K562 (cell line): ENCODE measurements at places on chromosomes 3 and 15. TPM values are rescaled to one million over a fixed set of nuclear protein-coding genes. Genes with fewer than 3 reads are reported as not detected.

DNA sequence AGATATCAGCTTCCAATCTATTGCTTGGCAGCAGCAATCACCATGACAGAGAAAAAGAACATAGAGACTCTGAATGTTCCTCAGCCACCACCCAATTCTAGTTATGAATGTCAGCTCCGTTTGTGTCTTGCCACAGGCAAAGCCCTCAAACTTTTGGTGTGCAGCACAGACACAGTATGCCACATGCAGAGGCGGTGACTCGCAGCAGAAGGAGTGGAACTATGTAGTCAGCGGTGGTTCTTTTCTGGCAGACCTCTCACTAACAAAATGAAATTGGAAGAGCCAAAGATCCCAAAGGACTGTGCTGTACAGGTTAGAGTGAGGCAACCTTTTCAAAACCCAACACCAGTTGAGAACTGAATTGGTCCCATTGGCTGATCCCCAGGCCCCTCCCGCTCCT lies 220.9 kb downstream of the SLC9A9 start:
- H3K27ac ChIP-seq: no peak overlapping the region
- H3K27me3 ChIP-seq: no peaks in the 10 kb centered on the region
- no peaks in the 10 kb centered on the region for H3K4me1 ChIP-seq
- no peaks in the 10 kb centered on the region for H3K36me3 ChIP-seq
- no peak for DNase-seq

GRCh38 chr15:95591886-95592285 lies 738.6 kb upstream of the NR2F2 start:
- no peak overlapping the region for H3K27ac ChIP-seq
- no peaks in the 10 kb centered on the region for H3K4me1 ChIP-seq
- H3K27me3 ChIP-seq: no peaks in the 10 kb centered on the region
- DNase-seq: no peak

Gene PP2D1
- total RNA-seq: not detected in 2 replicates

DNA sequence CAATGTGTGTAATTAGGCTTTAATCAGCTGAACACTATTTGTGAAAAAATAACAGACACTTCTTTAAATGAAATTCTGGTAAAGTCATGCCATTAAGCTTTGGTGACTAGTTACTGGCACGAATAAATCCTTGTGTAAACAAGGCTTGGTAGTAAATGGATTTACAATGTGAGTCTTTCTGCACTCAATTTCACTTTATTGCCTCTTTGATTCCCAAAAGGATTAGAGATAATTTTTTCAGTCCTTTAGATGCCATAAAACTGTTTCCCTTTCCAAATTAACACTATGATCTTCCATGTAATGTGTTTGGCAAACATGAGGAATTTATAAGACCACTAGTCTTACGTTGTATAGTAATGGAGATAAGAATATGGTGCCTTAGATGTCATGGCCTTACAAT lies 339.5 kb upstream of the DNAJC19 start:
- no peak overlapping the region for H3K27ac ChIP-seq
- H3K4me1 ChIP-seq: no peaks in the 10 kb centered on the region
- DNase-seq: no peak
- H3K4me3 ChIP-seq: no peak overlapping the region
- H3K27me3 ChIP-seq: no peaks in the 10 kb centered on the region
- H3K36me3 ChIP-seq: no peaks in the 10 kb centered on the region

Gene NR2E3
- total RNA-seq: not detected in 2 replicates

DNA sequence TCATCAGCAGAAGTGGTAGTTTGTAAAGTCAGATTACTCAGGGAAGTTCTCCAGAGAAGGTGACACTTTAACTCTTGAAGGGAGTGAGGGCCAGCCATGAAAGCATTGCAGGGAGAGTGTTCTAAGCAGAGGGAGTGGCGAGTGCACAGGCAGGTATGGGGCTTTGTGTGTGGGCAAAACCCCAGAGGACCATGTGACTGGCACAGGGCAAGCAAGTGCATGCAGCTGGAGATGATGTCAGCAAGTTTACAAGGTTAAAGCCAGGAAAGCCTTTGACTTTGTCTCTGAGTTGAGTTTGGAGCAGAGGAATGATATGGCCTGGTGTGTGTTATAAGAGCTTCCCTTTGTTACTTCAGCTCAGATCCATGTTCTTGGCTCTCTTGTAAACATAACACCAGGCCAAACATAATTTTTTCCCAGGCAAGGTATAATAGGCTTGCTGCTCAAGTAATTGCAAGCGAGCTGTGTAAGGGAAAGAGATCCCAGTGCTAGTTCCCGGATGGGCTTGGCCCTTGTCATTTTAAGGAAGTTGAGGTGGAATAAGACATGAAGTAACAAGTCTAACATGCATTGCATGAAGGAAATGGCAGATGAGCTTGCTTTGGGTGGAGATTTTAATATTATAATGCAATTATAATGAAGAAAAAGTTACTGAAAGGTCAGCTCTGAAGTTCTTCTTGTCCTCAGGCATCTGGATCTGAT lies 341.1 kb upstream of the LRRC3B start:
- H3K27me3 ChIP-seq: no peaks in the 10 kb centered on the region
- no peaks in the 10 kb centered on the region for H3K36me3 ChIP-seq
- no peak overlapping the region for H3K4me3 ChIP-seq
- no peak overlapping the region for H3K27ac ChIP-seq
- DNase-seq: no peak
- H3K4me1 ChIP-seq: no peaks in the 10 kb centered on the region
